Activated CD4-positive, alpha-beta T cell treated with anti-CD3 and anti-CD28 coated beads, Interleukin-10, Interleukin-2, amounts not matched to agents 100 ng/mL and 50 ng/mL, durations not matched to agents 16 hours and 8 hours (primary cell): ENCODE measurements at places on chromosomes 12 and 14.

DNA sequence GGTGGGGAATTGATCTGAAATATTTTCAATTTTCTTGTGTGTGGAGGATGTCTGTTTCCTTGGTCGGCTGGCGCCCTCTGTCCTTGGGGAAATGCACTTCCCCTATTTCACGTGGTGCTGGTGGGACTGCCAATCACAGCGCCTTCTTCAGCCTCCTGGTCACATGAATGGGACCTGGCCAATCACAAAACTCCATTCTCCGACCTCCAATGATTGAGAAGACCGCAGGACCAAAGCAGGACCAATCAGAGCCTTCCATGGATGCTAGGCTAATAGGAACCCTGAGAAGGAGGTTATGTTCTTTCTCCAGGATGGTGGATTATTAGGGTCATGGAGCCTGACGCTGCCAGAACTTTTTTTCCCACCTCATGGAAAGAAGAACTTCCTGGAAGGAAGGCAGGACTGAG is 188.7 kb downstream of the TTC8 start:
- DNase-seq = peak; percentile 14

DNA sequence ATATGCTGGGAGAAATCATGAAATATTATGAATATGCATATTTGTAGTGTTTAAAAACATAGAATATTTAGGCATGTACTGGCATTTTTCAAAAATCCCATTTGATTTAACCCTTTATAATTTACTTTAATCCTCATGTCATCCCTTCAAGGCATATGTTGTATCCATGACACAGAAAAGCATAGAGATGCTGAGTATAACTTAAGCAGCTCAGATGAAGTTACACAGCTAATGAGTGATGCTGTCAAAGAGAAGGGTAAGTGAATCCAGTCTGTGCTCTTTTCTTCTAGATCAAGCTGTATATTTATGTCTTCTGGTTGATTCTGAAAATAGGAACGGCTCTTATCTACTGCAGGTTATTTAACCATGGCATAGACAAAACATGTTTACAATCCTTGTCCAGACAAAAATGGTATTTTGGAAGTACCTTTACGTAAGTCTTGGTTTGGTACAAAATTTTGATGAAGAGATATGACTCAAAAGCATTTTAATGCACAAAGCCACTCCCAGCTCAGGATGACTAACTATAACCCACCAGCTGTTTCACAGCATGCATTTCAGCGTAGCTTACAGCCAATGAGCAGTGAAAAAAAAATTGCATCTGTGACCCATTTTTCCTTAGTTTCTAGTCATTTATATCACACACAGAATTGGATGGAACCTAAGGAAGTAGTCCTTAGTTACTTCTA is 201.7 kb downstream of the STXBP6 start:
- no peak for DNase-seq

- peak; percentile 72 for DNase-seq
Measured at GRCh38 chr14:92577321-92577742, 63.8 kb downstream of the RIN3 start.

DNA sequence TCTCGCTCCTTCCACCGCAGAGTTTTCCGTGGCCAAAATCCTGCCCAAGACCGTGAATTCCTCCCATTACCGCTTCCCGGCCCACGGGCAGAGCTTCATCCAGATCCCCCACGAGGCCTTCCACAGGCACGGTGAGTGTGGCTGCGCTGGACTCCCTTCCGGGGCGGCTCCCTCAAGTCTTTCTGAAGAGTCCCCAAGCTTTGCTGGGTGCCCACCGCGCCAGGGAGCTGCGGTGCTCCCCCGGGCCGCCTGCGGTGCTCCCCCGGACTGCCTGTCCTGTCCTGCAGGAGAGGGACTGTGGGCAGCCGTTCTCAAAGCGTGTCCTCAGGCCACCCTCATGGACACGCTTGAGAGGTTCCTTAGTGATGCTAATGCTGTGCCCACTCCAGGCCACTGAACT is 50.5 kb downstream of the ADGRD1 start:
- no peak for DNase-seq

- DNase-seq = no peak
Measured at GRCh38 chr12:45517381-45517780, 212.1 kb upstream of the ARID2 start.

- no peak for DNase-seq
Measured at GRCh38 chr12:49232940-49233841, 31.7 kb upstream of the TUBA1C start.

DNA sequence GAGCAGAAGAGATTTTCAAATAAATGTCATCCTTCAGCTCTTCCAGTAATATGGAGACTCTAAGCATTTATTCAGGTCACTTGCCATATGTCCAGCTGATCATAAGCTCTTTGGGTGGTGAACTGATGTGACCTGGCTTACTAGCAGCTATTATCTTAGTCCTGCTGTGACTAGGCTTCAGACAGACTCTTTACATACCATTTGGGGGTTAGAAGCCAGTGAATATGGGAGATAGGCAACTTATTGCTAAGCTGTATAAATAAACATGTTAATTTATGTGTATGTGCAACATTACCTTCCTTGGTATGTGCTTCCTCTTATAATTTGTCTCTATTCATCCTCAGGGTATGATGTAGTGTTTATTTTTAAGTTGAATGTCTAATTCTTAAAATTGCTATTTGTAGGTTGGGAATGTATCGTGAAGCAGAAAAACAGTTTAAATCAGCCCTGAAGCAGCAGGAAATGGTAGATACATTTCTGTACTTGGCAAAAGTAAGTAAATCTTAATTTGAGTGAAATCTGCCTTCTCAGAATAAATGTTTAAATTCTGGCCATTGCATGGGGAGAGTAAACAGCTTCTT is 32.4 kb downstream of the TTC8 start:
- no peak for DNase-seq

DNA sequence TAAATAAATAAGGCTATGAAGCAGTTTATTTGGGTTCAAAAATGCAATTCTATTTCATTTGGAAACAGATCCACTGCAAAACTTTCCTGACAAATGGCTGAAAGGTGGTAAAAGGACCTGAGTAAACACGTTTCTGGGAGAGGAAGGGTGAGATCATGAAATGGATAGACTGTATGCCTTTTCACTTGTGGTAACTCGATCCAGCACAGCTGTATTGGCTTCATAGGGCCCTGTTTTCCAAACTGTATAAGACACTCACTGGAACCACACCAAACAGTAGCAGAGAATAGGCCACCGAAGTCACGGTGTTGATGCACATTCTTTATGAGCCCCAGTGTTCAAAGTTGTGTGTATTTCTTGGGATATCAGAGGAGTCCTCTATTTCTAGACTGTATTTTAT is 325.2 kb upstream of the DIO2 start:
- DNase-seq = no peak

DNA sequence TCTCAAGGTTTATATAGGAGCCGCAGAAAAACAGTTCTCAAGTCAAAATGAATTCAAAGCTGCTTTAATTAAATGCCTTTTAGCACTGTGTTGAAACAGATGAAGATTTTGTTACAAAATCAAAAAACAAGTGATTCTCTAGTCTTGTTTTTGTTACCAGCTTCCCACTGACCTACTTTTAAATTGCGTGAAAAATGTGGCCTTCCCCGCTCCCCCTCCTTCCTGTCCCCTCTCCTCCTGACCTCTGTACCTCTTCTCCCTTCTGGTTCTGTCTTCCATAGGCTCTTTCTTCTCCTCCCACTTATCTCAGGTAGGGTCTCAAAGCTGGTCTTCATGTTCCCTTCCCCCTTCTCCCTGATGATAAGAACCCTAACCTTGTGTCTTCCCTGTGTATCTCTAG is 90.0 kb upstream of the MDM1 start:
- no peak for DNase-seq

- DNase-seq = no peak
Measured at GRCh38 chr14:71713451-71713850, 218.8 kb upstream of the RGS6 start.

DNA sequence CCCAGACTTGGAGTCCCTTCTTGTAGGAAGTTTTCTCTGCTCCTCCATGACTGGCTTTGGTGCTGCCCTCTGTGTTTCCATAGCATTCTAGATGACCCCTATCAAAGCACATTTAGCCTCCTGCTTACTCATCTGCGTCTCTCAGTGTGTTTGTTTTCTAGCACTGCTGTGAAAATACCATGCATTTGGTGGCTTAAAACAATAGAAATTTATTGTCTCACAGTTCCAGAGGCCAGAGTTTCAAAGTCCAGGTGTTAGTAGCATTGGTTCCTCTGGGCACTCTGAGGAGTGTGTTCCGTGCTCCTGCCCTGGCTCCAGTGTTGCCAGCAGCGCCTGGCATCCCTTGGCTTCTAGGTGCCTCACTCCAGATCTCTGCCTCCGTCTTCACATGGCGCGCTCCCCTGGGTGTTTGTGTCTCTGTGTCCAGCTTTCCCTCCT is 86.1 kb downstream of the CACNA1C start:
- DNase-seq = no peak

DNA sequence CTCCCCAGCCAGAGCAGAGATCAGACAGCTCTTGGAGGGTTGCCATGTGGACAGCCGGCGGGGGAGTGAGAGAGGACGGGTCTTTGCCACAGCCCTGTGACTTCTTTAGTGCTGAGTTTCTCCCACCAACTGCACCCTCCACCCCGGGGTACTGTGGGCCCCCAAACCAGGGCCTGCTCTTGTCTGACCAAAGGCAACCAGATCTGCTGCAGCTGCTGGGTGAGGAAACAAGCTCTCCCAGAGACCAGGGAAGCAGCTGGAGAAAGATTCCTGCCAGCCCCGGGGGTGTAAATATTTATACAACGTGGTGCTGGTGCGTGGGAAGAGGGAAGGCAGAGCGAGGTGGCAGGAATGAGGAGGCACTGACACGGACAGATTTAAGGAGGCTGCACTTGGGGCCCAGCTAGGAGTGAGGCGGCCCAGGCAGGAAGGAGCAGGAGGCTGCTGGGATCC is 14.3 kb upstream of the ZFP36L1 start:
- DNase-seq = no peak

- DNase-seq = no peak
Measured at GRCh38 chr14:100532906-100533655, 54.1 kb downstream of the BEGAIN start.

GRCh38 chr12:123199936-123200335 is 33.0 kb downstream of the MPHOSPH9 start:
- no peak for DNase-seq

GRCh38 chr12:40002178-40003169 is 103.4 kb downstream of the SLC2A13 start:
- DNase-seq = no peak

DNA sequence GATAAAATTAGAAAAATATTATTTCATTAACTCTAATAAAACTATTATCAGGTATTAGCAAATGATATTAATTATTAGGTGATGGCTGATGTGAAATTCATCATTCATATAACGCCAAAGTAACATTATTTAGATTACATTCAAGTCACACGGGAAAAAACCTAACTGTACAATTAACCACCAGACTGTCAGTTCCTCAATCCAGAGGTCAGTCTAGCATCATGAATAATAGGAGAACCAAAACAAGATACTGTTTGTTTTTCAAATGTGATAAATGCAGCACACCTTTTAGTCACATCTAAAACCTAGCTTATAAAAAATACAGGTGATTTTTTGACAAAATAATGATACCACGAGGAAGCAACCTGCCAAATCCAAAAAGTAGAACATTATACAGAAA is 19.6 kb downstream of the SENP1 start:
- DNase-seq = no peak

- DNase-seq = no peak
Measured at GRCh38 chr12:108721824-108722223, 9.5 kb downstream of the CORO1C start.

DNA sequence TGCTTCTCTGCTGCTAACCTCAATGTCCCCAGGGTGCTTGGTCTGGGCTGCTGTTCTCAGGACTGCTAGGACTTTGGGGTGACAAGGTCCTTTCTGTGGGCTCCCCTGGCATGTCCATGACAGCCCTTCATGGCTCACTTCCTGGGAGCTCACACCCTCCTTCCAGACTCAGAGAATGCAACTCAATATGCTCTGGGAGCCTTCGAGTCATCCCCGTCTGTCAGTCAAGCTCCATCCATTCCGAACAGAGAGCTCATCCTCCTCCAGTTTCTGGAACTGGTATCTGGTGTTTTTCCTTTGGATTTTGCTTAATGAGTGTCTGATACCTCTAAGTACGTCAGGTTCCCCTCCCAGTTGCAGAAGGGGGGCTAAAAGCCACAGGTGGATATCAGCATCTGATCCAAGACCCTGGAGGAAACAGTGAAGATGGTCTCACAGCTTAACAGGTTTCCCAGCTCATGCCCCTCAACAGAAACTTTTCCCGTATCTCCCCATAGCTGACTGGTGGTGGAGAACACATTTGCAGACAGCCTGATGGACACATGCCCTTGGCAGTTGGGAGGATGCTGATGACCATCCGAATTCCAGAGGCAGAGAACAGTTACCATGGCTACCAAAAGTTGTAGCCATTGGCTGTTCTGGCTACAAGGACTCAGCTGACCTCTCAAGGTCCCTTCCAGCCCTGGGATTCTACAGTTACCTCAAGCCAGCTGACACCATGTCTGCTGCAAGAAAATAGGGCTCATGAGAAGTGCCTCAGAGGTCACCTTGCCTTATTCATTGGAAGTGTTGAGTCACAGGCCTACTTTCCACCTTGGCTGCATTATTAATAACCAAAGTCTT is 9.5 kb upstream of the RAB35 start:
- DNase-seq = no peak

DNA sequence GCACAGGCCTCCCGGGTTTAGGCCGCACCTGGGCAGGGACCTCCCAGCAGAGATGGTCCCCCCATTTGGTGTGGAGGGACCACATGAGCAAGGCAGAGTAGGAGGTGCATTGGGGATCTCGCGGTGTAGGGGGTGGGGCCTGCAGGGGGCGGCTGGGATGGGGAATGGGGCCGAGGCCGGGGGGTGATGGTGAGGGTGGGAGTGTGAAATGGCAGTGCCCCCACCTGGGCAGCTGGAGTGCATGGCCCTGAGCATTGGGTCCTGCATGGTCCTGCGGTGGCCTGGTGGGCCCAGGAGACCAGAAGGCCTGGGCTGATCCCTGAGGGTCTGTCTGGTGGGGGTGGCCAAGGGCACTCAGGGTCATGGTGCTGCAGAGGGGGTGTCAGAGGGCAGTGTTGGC is 111.8 kb downstream of the KIF26A start:
- DNase-seq = no peak

GRCh38 chr12:480831-481816 is 21.4 kb downstream of the B4GALNT3 start:
- no peak for DNase-seq

DNA sequence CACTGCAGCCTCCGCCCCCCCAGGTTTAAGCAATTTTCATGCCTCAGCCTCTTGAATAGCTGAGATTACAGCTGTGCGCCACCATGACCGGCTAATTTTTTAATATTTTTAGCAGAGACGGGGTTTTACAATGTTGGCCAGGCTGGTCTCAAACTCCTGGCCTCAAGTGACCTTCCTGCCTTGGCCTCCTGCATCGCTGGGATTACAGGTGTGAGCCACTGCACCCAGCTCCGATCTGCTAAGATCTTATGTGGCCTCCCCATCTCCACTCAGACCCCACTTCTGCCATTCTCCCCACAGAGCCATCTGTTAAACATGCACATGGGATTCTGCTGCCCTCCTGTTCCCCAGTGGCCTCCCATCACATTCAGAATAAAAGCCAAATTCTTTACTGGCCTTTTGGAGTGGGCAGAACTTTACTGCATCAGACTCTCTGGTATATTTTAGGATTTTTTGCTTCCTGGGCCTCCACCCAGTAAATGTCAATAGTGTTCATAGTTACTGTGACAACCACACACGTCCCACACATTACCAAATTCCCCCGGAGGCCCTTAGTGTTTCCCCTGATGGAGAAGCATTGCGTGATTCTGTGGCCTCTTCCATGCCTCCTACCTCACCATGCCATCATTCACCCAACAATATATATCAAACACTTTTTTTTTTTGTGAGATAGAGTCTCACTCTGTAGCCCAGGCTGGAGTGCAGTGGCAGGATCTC is 96.3 kb downstream of the PTPN11 start:
- DNase-seq = no peak

- DNase-seq = no peak
Measured at GRCh38 chr14:100906420-100906819, 2.9 kb upstream of the RTL1 start.
